ENCODE measurements at places on chromosomes 16 and 17.

- no peak for DNase-seq
These were observed 22.8 kb downstream of the TMEM204 start for GRCh38 chr16:1556254-1556653.

DNA sequence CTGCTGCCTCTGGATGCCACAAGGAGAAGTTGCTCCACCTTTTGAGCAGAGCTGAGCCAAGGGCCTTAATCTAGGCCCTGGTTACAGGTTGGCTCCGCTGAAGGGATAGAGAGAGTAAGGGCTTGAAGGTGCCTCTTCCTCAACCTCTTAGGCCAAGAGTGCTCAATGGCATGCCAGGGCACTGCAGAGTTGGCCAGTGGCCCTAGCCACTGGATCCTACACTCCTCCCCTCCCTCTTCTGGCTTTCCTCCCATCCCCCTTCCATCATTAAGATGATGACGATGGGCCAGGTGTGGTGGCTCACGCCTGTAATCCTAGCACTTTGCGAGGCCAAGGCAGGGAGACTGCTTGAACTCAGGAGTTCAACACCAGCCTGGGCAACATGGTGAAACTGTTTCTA is 50.5 kb downstream of the MYO18A start:
- no peak for DNase-seq

DNA sequence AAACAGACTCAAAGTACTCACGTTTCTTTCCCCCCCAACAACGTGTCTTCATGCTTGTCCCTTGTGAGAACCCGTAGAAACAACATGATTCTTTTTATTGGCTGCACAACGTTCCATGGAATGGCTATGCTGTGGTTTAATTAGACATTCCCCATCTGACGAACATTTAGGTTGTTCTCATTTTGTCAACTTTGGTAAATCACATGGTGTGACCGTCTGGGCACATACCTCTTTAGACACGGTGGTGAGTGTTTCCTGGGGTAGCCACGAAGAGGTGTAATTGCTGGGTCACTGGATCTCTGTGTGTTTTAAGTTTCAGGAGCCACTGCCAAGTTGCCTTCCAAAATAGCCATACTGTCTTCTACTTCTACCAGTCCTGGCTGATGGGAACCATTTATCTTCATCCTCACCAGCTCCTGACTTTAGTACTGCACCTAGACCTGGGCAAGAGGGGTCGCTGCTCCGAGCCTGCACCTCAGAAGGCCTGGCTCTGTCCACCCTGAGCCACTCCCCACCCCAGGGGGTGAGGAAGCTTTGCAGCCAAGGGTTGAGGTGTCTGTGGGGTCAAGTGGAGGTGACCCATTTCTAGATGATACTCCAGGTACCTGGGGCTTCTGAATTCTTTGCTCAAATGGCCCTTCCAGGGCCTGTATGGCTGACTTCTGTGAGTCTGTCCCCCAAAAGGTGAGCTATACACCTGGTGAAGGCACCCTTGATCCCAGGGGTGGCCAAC is 84.7 kb downstream of the IRX5 start:
- DNase-seq: no peak

DNA sequence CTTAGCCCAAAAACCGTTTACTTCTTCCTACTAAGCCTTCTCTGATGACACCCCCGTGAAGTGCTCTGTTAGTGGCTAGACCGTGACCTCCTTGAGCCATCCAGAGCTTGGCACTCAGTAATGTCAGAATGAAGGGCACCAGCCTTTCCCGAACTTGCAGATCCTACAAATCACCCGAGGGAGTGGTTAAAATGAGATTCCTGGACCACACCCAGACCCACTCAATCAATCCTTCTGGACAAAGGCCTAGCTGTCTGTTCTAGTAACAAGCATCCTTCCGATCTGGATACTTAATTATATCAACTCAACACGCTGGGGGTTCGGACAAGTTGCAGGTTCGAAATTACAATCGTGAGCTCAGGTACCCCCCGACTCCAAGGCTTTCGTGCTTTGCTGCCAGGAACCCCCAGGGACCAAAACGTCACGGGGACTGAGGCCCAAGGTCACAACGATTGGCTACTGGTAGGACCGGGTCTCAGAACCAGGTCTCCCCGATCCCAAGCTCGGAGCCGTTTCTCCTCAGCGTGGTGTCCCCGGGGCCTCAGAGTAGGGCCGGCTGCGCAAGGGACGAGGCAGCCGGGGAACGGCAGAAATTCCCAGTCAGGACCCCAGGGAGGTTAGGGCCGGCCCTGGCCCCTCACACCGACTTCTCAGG is 527 bp downstream of the CIAPIN1 start:
- DNase-seq: no peak

DNA sequence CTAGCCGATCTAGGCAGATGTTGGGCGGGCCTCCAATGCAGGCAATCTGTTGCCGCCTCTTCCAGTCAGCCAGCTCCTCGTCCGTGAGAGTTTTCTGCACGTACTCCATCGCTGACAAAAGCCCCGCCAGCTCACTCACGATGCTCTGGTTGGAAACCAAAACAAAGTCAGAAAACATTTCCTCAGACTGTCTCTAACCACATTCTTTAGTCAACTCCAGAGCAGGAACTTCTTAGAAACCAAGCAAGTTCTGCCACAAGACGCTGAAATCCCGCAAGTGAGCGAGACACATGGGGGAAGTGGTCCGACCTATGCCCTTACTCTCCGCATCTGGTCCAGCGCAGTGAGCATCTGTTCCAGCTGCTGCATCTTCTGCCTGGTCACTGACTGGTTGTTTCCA is 49.1 kb downstream of the STAT5A start:
- no peak for DNase-seq

DNA sequence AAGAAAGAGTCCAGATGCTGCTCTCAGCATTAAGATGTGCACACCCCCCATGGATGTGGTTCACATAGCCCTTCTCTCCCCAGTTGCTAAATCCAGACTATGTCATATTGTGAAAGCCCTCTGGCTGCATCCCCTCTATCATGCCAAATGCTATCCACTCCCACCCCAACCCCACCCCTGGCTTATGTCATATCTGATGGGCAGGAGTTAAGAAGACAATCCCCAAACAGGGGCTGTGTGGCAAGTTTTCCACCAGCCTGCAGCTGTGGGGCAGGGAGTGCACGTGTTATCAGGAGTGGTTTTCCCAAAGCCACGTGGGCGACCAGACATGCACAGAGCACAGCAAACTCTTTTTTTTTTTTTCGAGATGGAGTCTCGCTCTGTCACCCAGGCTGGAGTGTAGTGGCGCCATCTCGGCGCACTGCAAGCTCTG is 10.0 kb downstream of the FAM117A start:
- no peak for DNase-seq
